Fibroblast of upper back skin (primary cell): ENCODE measurements at places on chromosomes 7 and 10.
A peak's percentile ranks its signal among the peaks of the same experiment; 100 is the strongest.

DNA sequence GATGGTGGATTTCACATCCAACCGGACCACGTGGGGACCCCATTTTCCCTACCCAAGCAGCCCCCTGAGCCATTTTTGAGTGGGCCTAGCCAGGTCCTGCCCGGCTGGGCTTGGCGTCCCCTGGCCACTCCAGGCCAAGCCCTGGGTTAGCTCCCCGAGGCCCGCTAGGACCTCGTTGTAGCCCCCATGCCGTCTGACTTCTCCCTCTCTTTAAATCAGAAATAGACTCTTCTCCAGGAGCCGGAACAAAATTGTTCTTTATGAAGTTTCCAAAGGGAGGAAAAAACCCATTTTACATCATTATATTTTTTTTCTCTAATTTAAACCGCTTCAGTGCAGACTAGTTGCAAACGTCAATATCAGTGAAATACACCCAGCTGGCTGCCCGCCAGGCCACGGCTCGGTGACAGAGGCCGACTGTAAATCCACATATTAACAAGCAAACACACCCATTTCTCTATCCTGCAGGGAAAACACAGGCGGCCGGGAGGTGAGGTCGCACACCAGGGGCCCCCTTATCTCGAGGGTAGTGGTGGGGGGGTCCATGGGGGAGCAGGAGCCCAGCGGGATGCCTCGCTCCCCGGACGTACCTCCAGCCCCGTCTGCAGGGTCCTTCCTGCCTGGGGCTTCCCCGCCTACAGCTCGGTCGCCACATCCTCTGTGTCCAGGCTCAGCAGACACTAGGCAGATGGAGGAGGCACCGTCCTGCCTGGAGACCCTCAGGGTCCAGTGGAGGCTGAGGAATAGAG, 72.7 kb downstream of the ELFN1 start:
- DNase-seq: peak; percentile 25

DNA sequence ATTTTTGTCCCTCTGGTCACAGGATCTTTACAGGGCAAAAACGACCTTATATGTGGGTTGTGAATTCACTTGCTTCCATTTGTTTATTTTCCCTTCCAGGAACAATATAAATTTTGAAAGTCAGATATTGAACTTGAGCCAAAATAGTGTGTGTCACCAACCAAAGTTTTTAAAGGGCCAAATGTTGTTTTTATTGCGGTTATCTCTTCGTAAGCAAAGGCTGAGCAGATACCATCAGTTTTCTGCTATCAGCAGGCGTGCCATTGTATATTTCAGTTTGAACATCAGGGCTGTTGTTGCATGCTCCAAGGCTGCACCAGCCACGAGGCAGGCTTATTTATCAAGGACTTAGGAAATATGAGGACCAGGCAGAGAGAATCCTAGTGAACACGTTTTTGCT, 160.3 kb downstream of the PAXIP1 start:
- no peak for DNase-seq

- no peak for DNase-seq
These were observed 63.4 kb downstream of the SRPK2 start for GRCh38 chr7:105325216-105325904.

DNA sequence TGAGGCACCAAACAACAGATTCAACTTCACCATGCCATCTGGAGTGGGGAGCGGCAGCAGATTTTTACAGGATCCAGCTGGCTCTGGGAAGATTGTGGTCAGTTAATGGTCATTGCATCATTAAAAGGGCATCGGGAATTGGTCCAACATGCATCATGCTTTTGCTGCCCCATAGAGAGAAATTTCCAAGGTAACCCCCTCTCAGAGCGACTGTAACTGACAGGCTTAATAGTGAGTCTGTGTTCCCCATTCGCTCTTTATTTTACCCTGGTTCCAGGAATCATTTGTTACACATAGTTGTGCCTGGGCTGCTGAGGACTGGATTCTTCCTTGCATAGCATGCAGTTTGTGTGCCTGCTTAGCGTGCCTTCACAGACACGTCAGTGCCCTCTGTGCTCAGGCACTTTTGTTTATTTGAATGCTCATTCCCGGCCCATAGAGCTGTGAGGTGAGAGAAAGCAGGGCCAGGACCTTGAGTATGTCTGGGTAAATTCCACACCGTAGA, 49.9 kb downstream of the CDHR3 start:
- peak; percentile 60 for DNase-seq

DNA sequence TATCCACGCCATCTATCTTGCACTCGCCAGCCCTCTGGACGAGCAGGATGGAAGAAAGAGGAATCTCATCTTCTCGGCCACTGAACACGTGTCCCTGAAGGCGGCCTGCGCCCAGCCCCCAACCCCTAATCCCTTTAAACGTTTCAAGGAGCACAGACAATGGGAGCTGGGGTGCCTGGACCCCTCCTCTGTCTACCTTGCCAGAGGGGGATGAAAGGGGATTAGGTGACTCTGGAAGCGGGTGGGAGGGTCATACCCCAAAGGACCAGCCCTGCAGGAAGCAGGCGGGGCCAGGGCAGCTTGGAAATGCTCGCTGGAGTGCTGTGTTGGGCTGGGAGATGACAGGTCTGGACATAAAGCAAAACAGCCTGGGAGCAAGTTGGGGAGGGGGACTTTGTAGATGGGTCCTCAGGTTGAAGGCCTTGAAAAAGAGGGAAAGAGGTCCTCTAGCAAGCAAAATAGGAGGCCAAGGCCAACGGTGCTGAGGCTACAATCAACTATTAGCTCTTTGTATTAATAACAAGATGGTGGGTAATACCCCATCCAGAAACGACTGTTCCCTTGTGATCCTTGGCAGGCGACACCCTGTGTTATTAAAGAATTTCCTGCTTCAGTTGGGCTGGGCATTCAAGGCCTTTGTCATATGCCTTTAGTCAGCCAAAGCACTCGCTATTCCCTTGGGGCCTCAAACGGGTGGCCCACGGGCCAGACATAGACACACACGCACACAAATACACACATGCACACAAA, 126.5 kb upstream of the UNC5B start:
- no peak for DNase-seq

DNA sequence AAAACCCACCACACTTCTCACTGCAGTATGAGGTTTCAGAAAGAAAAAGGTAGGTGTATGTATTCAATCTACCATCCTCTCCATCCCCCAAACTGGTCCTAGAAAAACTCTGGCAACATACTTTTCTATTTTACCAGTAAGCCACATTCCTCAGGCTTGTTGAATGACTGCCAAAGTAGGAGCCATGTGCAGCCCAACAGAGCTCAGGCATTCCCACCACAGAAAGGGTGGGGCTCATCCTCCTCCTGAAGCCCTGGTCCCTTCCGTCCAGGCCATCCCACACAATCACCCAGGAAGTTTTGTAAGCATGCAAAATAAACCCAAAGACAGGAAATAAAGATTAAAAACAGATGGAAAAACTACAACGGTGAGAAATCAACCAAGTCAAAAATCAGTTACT, 57.2 kb downstream of the MAD1L1 start:
- peak; percentile 100 for DNase-seq

- peak; percentile 12 for DNase-seq
These were observed 538 bp downstream of the TFAM start for GRCh38 chr10:58385784-58386112.

GRCh38 chr10:35089611-35090161, 455 bp downstream of the CUL2 start:
- no peak for DNase-seq

GRCh38 chr10:30997536-30998235, 34.0 kb downstream of the ZNF438 start:
- DNase-seq: no peak

DNA sequence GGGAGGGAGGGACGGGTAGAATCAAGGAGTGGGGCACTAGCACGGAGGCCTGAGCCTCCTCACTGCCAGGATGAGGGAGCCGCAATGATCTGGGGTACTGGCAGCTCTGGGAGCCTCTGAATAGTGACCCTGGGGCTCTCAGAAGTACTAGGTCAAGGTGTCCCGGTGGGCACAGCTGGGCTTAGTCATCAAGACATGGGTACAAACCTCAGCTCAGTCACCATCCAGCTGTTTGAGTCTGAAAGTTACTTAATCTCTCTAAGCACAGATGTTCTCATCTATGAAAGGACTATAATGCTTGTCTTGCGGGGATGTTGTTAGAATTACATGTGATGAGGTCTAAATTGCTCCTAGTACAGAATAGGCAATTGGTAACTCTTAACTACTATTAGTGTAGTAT, 276.8 kb downstream of the KCNMA1 start:
- DNase-seq: no peak

GRCh38 chr10:59891936-59892335, 14.4 kb downstream of the CCDC6 start:
- DNase-seq: no peak

- DNase-seq: no peak
These were observed 634.4 kb upstream of the POT1 start for GRCh38 chr7:125563964-125564529.

DNA sequence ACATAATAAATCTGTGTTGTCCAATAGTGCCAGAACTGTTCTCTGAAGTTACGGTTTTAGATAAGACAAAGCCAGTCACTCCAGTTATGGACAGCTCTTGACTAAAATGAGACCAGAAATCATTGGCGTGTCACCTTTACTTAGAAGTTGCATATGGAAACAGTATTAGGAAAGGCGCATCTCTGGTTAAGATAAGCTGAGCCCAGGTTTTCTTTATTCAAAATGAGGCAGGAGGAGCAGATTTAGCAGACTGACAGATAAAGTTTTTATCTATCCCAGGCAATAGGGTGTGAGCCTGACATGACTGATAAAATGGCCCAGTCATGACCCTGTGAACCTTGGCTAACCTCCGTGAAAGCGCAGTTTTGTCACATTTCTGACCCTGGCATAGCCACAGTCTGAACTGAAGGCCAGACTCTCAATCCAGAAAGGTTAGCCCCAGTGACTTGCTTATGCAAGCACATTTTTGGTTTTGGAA, 4.2 kb downstream of the CYP26A1 start:
- no peak for DNase-seq

DNA sequence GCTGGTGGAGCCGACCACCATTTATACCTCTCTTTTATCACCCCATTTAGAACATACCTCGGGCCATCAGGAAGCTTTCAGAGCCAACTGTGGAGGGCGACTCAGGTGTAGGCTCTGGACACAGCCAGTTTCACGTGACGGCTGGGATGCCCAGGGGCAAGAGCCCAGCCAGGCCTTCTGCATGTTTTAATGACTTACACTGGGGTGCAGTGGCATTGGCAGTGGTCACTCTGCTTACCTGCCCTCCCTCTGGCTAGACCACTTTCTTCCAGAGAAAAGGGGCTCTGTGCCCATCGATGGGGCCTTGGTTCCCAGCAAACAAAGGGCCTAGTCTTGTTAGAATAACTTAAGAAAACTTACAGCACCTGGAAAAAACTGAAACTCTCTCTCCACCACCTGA, 50.0 kb downstream of the PNLIPRP2 start:
- DNase-seq: no peak

DNA sequence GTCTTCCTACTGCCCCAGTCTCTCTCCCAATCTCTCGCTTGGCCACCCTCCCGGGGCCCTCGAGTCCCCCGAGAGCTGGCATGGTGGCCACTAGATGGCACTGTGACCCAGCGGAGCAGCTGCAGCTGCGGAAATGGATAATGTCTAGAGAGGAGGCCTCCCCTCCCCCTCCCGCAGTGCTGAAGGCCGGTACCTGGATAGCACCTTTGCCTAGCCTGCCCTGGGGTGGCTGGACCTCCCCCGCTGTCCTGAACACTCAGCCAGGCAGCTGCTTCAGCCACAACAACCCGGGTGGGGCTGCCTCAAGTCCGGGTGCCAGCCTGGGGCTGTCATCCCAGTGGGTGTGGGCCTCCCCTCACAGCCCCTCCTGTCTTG, 65.2 kb downstream of the GOLGA7B start:
- peak; percentile 43 for DNase-seq

DNA sequence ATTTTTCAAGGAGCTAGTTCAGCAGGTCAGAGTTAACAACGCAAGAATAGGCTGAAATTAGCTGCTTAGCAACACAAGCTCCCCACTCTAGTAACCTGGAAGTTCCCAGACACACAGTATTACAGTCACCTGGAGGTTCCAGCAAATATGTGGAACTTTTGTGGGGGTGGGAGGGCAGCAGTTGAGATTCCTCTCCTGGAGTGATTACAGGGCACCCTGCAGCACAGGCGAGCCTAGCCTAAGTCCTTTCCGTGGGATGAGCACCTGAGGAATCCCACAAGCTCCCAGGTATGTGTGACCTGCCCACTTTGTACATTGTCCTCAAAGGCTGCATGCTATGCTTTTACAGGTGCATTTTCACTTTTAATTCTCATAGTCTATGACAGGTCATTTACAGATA, 13.6 kb downstream of the TPK1 start:
- no peak for DNase-seq

GRCh38 chr7:24334012-24334411, 50.0 kb downstream of the NPY start:
- DNase-seq: no peak
